Fibroblast of the aortic adventitia (primary cell): ENCODE measurements at places on chromosomes 7 and 10. TPM values are rescaled to one million over a fixed set of nuclear protein-coding genes. Genes with fewer than 3 reads are reported as not detected.

Gene CCZ1
- 24.3 and 67.5 TPM in 2 replicates for total RNA-seq

Gene KCND2
- total RNA-seq, result 11.3 and 100 TPM in 2 replicates

Gene VWA2
- 0.09 TPM in 1 of 2 replicates, not detected in the other for total RNA-seq

Gene TRIM73
- 0.18 and 1.6 TPM in 2 replicates for total RNA-seq

Gene ITIH5
- total RNA-seq, result 0.09 and 9.6 TPM in 2 replicates
